ENCODE measurements at places on chromosomes 4 and X.

GRCh38 chr4:87884976-87885549 is 52.3 kb downstream of the MEPE start:
- DNase-seq: no peak

GRCh38 chr4:147589586-147589985 is 27.6 kb upstream of the TMEM184C start:
- DNase-seq: no peak

DNA sequence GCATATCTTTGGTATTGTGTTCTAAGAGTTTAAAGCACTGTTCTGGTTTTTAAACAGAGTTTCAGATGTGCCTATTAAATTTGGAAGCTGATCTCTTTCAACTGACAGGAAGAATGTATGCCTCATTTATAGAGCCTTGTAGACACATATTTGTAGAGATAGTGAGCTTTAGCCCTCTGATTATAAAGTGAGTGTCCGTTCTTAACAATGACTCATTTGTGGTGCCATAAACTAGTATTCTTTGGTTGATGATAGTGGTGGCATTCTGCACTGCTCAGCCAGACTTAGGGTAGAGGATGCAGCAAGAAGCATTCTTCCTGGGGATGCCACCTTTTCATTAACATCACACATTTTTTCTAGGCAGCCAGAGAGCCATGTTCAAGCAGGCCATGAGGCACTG is 121.7 kb downstream of the TLL1 start:
- no peak for DNase-seq

- DNase-seq: no peak
These were observed 61.1 kb downstream of the ARAP2 start for GRCh38 chr4:36183232-36183631.

DNA sequence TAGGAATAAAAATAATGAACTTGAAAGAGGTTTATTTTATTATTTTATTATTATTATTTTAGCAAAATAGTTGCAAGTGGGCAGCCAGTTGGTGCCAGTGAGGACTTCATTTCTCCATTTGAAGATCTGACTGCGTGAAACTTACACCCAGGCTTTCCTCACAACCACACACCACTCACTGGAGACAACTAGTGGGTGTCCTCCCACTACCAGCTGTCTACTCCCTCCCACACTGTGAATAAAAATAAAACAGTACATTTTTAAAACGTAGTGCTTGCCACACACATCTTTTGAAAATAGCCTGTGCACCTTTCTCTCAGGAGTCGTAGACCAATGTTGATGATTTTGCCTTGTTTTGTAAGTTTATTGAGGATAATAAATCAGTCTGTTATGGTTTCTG is 7.4 kb downstream of the FGF13 start:
- no peak for DNase-seq

DNA sequence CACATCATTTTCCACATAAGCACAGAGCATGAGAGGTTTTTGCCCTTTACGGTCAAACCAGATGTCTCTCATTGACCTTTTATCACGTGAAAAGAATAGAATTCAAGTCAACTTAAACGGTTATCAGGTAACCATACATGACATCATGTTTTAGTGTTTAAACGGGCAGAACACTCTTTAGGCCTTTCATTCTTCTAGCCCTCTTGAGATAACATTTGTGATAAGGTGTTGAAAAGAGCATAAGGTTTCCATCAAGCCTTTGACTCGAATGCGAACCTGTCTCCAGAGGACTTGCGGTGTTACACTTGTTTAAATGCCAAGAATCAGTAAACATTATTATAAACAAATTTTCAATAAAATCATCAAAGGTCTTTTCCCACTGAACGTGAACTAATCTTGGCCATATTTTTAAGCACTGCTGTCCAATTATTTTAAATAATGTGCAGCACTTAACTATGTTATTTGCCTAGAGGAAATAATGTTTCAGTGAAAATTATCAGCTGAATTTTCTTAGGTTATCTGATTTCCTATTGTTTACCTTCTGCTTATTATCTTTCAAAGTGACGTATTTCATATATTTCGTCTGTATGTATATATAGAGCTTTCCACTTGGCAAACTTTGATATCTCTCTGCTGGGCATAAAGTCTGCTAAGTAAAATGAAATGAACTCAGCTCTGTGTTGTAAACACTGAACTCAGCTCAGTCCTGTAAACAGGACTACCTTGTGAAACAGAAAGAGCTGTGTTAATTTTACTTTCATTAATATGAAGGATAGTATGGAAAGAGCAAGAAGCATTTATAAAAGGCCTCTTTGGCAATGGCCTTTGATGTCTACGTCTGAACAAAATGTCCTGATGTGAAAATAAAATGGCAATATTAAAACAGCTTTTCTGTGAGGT is 33.3 kb downstream of the TENM3 start:
- no peak for DNase-seq
